Stimulated activated CD4-positive, alpha-beta T cell treated with anti-CD3 and anti-CD28 coated beads, Interleukin-1b, Interleukin-23, amount 100 ng/mL, for 24 hours (primary cell): ENCODE measurements at places on chromosomes 6 and 20.

DNA sequence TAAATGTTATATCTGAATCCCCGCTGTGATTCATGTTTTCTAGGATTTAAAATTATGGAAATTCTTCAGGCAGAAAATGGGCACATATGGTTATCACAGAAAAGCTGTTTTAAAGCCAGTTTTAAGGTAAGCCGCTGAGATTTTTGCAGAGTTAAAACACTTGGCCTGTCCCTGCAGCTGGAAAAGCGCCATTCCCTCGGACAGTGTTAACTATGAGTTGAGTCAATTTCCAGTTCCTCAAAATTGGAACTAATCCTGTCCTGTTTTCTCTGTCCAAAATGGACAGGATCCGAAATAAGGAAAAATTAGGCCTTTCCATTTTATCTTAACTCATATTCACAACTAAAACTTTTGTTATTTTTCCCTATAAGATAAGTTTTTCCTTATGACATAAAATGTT, 225.2 kb downstream of the SAMD5 start:
- no peak for DNase-seq

DNA sequence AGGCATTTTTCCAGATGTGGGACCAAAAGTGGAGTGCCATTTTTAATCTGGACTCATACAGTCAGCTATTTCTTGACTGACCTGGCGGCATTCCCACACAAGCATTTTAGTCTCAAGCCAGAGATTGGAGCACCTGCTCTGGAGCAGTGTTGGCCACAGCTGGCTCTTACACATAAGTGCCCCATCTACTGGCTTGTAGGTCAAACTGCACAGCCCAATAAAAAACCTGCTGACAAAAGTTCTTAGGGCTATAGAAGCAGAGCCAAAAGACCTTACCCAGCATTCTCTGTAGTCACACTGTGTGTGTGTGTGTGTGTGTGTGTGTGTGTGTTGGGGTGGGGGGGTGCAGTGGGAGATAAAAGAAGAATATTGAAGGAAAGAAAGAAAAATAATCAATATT, 38.6 kb upstream of the SENP6 start:
- DNase-seq = no peak

- DNase-seq = no peak
These were observed 13.3 kb downstream of the GMPR start for GRCh38 chr6:16251706-16252105.

DNA sequence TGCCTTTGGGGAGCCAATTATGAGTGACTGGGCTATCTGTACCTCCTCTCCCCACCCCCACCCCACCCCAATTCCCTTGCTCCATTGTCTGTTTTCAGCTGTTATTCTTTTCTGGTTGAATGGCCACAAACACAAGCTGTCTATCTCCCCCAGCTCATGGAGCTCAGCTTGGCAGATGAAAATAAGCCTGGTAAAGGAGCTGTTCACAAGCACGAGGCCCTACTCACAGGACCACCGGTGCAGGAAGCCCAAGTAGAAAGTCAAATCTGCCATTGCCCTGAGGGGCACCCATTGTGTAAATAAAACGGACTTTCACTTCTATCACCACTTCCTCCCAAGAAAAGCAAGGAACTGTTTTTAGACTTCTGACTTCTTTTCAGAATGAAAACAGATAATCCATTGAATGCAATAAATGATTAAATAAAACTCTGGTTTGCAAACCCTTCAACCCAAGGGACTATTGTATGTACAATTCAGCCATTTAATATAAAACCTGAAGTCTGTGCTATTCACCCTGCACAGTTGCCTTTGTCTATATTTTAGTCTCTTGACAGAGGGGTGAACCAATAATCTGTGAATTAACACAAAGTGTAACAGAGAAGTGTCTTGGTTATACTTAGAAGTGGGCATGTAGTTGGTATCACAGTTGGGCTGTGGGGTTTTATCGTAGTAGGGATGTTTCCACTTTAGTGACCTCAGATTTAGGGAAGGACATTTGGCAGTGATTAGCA, 27.7 kb downstream of the RIPOR2 start:
- DNase-seq = no peak

DNA sequence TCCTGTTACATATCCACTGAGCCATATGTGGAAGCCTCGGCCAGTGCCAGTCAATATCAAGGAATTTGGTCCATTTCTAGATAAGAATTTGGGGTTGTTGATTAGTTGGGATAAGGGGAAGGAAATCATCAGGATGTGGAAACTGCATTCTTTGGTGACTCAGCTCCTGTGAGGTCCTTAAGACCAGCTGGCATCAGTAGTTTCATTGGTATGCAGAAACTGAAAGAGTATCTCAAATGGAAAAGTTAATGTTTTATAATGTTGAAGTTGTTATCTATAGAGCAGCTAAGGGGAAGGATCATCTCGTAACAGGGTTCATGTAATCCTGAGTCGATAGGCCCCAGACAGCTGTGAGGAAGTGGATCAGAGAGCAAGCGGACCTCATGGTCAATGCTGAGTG, 87.9 kb upstream of the PRND start:
- no peak for DNase-seq

DNA sequence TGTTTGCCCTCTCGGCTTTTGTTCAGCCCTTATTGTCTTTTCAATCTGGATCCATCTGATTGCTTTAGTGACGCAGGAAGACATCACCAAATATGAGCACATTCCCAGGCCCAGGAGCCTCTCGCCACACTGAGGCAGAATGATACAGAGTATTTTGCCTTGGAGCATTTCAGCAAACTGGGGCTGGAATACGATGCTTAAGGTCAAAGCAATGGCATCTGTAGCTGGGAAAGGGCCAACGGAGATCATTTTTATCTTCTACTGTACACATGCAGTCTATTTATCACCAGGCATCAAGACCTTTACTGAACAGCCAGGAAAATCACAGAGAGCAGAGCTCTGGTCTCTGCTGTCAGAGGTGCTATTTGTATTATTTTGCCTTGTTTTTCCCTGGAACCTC, 655.3 kb downstream of the RNF144B start:
- no peak for DNase-seq

DNA sequence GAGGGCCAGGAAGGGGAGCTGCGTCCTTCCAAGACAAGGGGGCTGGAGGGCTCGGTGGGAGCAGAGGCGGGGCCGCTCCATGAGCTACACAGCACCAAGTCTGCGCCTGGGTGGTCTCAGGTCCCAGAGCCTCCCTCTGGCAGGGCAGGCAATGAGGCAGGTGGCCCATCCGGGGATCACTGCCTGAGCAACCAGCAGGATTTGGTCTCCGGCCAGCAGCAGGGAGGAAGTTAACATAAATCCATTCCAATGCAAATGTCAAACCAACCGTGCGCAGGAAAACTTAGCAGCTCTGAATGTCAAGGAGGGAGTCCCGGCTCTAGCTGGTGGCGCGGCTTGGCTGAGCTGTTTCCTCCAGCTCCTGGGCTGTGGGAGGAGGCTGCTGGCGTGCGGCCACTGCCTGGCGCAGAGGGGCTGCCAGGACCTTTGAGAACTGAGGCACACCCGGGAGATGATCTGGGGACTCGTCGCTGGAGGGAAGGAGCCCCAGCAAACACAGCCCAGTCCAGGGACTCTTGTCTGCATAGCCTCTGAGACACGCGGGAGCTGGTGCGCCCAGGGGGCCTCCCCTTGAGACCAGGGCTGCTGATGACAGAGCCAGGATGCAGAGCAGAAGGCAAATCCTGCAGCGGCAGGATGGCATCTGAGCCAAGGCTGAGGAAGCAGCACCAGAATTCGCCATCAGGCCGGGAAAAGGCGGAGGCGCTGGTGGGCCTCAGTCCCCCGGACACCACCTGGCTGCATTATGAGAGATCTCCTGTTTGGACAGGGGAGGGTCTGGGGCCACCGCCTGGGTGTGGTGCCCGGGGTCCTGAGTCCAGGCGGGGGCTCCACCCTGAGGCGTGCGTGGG, 33.1 kb upstream of the CHRNA4 start:
- DNase-seq = no peak

GRCh38 chr6:151196555-151196954, 43.2 kb upstream of the AKAP12 start:
- DNase-seq = no peak

DNA sequence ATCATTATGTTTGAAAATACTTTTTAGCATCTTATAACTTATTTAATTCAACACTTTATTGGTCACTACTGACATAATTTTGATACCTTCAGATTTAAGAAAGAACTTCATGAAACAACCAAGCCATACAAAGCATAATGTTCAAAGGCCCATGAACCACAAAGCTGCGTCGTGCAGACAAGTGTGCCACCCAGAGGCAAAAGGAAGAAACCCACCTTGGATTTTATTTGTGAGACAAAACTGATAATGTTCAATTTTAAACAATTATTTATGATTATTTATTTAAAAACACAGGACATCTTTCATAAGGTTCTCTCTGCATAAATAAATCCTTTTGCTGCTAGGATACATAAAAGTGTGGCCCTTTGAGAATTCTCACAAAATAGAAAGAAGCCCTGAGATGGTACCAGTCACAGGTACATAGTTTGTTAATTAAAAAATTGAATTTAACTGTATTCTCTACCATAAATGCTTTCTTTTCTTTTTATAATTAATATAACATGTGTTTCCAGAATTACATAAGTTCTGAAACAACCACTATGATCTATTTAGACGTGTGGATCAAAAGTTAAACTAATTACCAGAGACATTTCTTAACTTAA, 143.7 kb downstream of the RALGAPA2 start:
- DNase-seq = no peak

DNA sequence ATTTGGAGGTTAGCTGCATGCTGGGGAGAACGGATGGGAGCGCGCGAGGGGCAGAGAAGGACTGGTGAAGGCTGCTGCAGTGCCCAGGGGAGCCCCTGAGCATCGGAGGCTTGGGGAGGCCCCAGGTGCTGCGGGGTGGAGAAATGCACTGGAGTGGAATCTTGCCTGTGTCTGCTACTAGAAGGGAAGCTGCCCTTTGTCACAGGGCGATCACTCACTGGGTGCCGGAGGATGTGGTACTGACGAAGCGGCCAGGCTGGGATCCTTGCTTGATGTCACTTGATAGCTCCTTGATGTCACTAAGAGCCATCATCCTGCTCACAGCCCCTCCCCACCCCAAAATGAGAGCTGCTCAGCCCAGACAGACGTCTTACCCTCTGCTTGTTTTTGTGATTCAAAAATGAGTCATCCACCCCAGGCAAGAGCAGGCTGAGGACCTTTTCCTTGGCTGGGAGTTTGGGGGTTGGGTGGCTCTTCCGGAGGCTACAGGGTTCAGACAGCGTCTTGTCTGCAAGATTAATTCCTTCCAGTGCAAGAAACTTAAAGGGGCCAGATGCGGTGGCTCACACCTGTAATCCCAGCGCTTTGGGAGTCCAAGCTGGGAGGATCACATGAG, 62.6 kb upstream of the PMEPA1 start:
- DNase-seq = peak; percentile 4

DNA sequence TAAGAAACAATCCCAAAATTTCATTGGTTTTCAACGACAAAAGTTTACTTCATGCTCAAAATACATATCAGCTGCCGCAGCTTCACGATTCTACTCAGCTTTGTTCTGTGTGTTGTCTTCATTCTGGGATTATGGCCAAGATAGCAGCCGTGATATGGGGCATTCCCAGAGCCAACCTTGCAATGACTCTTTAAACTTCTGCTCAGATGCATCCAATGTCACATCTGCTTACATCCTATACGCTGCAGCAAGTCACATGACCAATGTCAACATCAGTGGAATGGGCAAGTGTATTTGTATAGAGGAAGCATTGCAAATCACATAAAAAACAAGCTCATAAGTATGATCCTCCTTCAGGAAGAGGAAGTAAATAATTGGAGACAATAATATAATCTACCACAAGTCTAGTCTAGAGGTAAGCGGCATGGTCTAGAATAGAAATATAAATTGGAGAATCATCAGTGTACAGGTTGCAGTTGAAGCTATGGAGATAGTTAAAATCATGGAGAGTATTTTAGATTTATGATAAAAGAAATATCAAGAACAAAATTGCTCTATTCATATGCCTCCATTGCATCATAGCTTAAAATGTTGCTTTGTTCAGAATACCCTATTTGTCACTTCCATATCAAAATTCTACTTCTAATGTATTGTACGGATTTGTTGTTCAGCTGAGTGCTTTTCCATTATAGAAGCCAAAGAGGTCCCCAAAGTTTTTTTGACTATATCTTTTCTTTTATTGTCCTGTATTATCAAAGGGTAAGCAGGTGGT, 7.2 kb upstream of the C6orf141 start:
- no peak for DNase-seq

GRCh38 chr20:58403272-58403671, 14.2 kb downstream of the VAPB start:
- no peak for DNase-seq

GRCh38 chr20:1894471-1894950, 696 bp upstream of the SIRPA start:
- no peak for DNase-seq

GRCh38 chr6:138377844-138378243, at the start of gene SMIM28:
Gene SMIM28, plus strand, starts transcription at chr6:138377905. Its CDS starts 168 bp downstream, at chr6:138378073.
- DNase-seq = no peak

DNA sequence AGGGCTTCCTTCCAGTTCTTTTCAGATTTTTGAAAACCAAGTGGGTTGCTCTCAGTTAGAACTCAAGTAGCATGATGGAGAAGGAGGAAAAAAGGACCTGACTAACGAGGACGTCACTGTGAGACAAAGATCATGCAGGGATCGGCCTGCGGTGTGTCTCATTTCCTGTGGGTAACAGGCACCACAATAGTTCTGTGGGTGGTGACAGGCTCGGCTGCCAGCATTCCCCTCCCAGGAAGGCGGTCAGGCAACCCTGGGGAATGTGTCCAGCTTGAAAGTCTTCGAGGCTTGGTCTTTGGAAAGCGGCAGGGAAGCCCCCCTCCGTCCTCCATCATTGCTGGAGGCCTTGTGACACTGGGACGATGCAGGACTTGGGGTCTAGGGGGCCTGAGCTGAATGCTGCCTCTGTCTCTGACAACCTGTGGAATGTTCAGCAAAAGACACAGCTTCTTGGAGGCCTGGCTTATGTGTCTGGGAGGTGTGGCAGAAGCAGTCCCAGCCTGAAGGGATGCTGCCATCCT, 121.0 kb downstream of the BCAS1 start:
- DNase-seq = peak; percentile 43

DNA sequence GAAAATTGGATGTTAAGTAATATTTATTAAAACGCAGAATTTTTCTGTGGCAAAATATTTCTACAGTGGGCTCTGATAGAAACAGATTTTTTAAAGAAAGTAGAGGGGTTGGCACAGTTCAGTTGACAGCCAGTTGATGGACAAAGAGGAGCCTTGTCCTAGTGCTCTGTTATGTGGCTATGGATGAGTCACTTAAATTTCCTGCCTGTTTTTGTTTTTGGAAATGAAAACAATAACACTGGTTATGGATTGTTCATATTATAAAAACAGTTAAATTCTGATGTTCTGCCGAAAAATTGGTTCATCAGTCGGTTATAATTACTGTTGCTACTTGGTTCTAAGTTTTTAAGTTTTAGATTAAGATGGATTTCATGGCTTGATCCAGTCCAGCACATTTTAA, 42.8 kb downstream of the MYO6 start:
- no peak for DNase-seq

- DNase-seq = no peak
These were observed 8.2 kb downstream of the CUL7 start for GRCh38 chr6:43045371-43045930.

- no peak for DNase-seq
These were observed 23.1 kb downstream of the CMTR1 start for GRCh38 chr6:37456126-37456525.

GRCh38 chr6:109194880-109195279, 99.6 kb downstream of the CEP57L1 start:
- no peak for DNase-seq
